ENCODE measurements at places on chromosomes 12 and 14.
A peak's percentile ranks its signal among the peaks of the same experiment; 100 is the strongest.

DNA sequence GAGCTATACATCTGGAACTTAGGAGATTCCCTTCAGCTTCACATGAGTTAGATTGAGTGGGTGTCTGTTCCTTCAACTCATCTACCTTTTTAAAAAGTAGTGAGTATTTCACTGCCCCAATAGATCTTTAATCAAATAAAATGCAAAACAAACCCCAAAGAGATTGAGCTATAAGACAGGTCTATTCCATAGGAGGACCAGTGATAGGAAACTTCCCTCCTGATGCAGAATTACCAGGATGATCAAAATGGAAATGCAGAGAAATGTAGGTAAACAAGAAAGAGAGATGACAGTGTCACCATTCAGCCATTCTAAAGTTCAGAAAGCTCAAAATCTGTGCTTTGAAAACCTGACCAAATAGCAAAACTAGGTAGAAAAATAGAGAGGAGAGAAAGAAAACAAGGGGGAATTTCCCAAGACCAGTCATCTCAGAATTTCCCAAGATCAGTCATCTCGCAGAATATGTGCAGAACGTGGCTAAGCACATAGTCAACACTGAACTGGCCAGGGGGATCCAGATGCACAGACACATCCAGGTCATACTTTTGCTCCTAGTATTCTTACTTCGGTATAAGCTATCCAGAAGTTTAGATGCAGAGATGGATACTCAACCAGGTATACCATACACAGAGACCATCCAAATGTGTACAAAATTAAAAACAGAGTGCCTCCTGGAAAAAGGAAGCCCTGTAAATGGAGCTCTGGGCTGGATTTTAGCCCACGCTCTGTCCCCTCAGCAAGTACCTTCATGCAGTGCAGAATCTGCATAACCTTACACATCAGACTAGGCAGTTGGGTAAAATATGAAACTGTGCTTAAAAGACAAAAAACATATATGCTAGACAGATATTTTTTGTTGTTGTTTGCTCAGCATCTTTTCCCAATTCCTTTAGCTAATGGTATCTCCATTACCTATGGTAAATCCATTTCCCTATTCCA, 27.4 kb downstream of the SLC41A2 start:
- DNase-seq: no peak

DNA sequence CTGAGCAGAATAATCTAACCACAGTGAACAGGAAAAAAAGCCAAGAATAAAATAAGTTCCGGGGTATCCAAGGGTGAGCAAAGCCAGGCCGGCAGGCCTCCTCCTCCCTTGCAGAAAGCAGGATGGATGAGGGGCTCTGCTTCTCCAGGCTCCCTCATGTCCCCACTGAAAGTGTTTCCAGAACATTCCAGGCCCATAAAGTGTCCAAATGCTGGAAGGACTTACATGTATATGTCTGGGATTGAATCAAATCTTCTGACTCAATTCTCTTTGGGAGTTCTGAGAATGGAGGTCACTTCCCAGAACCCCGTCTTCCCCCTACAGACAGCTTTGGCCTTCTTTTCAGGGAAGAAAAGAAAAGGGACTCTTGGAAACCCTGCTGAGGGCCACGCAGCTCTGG, 25.0 kb upstream of the BDKRB1 start:
- DNase-seq: no peak

GRCh38 chr14:32109676-32110547, 32.8 kb downstream of the ARHGAP5 start:
- DNase-seq: no peak

GRCh38 chr12:63961048-63961447, 116.5 kb downstream of the SRGAP1 start:
- no peak for DNase-seq

DNA sequence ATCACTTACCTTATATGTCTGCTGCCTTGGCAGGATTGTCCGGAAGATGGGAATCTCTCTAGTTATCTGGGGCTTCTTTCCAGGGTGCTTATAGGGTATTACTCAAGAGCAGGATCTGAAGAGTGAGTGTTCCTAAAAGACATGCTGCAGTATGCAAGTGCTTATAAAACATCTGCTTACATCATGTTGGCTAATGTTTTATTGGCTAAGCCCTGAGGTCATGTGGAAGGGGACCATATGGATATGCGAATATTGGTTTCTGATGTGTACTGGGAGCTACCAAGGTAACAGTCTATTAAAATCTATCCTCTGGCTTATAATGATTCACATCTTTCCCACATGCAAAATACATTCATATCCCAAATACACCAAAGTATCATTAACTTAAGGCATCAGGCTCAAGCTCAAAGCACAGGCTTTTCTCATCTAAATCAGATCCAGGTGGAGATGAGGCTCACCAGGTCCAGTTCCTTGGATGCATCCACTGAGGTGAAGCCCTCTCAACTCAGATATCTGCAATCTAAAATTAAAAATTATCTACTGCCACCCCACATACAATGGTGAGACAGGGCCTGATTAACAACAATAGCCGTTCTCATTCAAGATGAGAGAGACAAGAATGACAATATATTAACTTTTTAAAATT, 29.8 kb downstream of the LRRIQ1 start:
- peak; percentile 81 for DNase-seq

- peak; percentile 97 for DNase-seq
Observed at GRCh38 chr14:69711065-69711464, 55.9 kb upstream of the SRSF5 start.

GRCh38 chr12:122533856-122534255, 6.8 kb downstream of the KNTC1 start:
- no peak for DNase-seq

- DNase-seq: no peak
Observed at GRCh38 chr14:51453869-51454268, 197.8 kb upstream of the FRMD6 start.

- no peak for DNase-seq
Observed at GRCh38 chr14:103216857-103217256, 93.6 kb downstream of the TNFAIP2 start.

GRCh38 chr12:107436376-107436775, 249.2 kb upstream of the PWP1 start:
- no peak for DNase-seq

GRCh38 chr12:63308671-63309070, 157.7 kb upstream of the AVPR1A start:
- DNase-seq: no peak

GRCh38 chr12:39112064-39112463, 206.7 kb upstream of the CPNE8 start:
- no peak for DNase-seq

DNA sequence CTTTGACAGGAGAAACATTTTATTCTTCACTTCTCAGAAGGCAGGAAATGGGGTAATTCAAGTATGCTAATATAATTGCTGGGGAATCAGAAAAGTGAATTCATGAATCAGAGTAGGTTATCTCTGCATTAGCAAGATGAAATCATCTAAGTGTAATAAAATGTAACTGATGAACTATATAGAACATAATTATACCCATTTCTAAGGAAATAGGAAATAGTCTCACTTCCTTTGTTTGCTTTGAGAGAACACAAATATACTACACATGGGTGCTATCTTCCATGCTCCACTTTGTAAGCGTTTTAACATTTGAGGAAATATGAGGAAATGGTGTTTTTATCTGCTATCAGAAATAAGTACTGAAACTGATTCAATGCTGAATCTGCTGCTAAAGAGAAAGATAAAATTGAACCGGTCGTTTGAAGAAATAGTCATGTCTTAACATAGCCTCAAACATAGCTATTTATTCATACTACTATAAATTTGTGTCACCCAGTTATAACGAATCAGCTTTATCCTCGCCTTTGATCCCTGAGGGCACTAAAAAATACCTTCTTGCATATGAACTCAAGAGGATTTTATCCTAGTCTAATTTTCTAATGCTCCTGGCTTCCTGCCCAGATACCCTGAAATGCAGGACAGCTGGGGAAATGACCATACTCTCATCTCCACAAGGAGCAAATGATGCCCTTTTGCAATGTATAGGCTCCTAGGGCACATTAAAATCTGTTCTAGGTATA, 696.0 kb downstream of the C12orf50 start:
- peak; percentile 27 for DNase-seq

- DNase-seq: no peak
Observed at GRCh38 chr14:102246071-102246470, 58.9 kb downstream of the MOK start.

DNA sequence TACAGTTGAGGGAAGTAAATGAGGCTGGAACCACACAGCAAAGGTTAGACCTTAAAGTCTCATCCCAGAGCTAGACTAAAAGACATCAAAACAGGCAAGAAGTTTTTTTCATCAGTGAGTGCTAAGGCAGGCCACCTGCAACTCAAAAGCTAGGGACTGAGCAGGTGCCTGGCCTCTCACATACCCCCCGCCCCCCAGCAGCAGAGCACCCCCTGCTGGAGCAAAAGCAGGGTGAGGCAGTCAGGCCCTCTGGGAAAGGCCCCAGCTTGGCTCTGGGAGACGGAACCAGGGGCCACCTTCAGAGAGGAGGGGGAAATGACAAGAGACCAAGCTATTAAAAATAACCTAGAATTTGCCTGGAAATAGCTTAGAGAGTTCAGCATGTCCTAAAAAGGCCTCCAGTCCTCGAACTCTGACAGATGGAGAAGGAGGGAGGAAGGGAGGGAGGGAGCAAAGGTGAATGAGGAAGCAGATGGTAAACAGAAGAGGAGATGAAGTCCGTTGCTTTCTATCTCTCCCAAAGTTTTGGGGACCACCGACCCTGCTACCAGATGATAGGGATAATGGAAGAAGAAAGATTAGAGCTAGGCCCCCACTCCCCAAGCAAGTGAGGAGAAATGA, 1.8 kb downstream of the ITGA7 start:
- DNase-seq: peak; percentile 10

DNA sequence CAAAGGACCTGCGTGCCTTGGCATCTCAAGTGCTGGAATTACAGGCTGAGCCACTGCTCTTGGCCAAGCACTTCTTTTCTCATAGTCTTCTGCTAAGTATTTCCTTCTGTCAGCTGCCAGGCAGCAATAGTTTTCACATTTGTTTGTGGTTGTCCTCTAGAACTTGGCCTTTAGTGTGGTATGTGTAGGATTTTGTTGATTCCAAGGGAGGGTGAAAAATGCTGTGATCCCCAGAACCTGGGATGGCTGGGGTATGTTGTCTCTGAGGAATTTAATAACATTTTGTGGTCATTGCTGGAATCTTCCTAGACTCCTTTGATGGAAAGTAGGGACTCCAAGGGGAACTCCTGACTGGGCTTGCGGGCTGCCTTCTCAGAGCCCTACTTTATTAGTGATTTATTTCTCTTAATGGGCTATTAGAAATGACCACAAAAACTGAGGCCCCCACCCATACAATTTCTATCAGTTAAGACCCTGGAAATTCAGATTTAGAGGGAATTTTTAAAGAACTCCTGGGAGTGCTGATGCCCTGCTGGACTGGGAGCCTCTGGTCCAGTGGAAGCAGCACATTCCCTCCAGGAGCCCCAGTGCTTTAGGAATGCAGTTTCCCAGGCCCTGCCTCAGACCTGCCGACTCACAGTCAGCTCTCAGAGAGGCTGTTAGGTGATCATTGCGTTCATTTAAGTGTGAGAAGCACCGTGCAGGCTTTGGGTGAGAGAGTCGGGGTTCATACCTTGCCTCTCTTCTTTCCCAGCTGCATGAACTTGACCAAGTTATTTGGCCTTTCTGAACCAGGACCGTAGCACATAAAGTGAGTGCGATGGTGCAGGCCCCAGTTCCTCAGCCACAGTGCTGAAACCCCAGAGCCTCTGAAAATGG, 22.7 kb downstream of the TRAF3 start:
- DNase-seq: no peak

- DNase-seq: no peak
Observed at GRCh38 chr14:56081139-56081538, 37.1 kb upstream of the PELI2 start.

DNA sequence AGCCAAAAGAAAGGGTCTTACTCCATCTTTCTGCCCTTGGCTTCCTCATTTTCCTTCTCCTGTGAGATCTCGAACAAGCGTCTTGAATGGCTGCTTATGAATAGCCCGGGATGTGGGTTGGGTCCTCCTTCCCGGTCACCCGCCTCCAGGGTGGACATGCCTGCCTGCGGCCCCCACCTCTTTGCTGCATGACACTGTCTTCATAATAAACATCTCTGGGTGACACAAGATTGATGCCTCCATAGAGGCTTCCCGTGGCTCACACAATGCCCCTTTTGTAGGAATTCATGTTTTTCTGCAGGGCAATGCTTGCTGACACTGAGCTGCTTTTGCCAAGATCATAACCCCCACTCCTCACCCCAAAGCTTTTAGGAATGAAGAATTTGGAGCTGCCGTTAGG, 125.9 kb downstream of the ZNF664 start:
- DNase-seq: no peak

DNA sequence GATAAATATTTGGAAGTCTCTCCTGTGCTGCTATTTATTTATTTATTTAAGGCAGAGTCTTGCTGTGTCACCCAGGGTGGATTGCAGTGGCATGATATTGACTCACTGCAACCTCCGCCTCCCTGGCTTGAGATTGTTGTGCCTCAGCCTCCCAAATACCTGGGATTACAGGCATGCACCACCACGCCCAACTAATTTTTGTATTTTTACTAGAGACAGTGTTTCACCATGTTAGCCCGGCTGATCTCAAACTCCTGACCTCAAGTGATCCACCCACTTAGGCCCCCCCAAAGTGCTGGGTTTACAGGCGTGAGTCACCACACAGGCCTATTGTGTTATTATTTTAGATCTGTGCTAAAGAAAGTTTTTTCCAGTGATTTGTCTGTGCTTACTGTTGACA, 225.2 kb downstream of the CCER1 start:
- no peak for DNase-seq

GRCh38 chr12:45200491-45201043, 15.3 kb upstream of the ANO6 start:
- no peak for DNase-seq

DNA sequence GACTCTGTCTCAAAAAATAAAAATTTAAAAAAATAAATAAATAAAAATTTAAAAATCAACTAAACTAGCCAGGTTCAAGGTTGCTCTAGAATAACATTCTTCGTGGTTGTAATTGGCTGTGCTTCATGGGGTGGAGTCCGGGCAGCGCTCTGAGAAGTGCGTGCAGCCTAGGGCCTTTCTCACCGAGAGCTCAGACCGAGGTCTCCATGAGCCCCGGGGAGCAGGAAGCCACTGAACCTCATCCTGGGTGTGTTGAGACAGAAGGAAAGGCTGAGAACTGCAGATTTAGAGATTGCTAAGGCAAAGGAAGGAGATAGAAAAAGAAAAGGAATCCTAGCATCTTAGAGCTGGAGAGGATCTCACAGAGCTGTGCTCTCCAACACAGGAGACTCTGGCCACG, 14.7 kb downstream of the P2RX4 start:
- DNase-seq: no peak

DNA sequence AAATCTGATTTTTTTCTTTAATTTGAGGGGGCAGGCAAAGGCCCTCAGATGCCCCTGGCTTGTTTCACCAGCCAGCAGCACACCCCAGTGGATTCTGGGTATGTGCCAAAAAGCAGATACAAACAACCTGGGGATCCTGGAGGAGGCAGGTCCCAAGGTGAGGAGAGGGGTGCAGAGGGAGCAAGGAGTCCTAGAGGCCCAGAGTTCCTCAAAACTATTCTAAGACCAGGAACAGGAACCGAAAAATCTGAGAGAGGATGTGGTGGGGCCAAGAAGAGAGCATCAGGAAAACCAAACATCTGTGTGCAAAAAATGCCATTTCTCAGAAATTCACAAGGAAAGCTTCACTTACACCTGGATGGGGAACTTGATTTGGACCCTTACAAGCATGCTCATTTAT, 8.2 kb downstream of the KCNA5 start:
- DNase-seq: no peak

GRCh38 chr14:100906420-100906819, 2.9 kb upstream of the RTL1 start:
- no peak for DNase-seq

- DNase-seq: no peak
Observed at GRCh38 chr12:93729934-93730333, 52.8 kb downstream of the CRADD start.

All from NCI-H524 treated with DMSO at 0.1 percent for 48 hours (cell line).